ENCODE measurements at places on chromosomes 16 and 17.
A peak's percentile ranks its signal among the peaks of the same experiment; 100 is the strongest.

DNA sequence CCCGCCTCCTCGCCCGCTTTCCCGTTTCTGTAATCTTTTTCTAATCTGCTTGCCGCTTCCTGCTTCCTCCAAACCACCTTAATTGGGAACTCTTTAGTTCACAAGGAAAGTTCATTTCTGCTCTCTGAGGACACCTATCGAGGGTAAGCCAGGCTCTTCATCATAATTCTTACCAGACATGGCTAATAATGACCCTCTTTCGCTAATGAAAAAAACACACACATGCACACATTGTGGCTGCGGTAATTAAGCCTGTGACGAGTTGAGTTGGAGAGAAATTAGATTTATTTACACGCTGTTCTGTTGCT lies 100.6 kb downstream of the ZNF423 start:
- no peak for DNase-seq

DNA sequence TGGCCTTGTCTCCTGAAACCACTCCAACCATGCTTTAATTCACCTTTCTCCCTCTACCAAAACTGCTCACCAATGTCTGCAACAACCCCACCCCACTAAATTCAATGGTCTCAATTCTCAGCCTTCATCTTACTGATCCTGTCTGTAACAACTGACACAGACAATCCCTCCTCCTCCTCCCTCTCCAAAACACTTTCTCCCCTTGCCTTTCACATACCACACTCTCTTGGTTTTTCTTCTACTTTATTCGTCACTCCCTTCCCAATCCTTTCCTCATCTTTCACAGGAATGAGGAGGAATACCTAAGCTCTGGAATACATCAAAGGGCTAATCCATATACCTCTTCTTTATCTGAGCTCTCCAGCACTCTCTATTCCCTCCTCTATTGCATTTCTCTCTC lies 65.4 kb downstream of the STH start:
- DNase-seq = no peak

DNA sequence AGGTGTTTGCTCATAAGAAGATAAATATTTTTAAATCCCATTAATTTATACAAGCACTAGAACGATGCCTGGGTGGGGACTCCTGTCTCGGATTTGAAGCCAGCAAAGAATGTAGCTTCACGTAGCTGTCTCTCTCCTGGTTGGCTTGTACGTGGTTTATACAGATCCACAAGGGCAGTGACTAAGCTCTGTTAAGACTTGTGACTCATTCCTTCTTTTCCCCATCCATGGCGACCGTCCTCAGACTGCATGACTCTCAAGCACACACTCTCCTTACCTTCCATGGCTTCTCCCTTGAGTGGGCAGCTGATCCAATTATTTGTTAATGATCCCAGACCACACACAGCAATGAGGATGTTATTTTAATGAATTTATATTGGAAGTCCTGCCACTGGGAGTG lies 679.7 kb upstream of the SOX9 start:
- DNase-seq = peak; percentile 65

DNA sequence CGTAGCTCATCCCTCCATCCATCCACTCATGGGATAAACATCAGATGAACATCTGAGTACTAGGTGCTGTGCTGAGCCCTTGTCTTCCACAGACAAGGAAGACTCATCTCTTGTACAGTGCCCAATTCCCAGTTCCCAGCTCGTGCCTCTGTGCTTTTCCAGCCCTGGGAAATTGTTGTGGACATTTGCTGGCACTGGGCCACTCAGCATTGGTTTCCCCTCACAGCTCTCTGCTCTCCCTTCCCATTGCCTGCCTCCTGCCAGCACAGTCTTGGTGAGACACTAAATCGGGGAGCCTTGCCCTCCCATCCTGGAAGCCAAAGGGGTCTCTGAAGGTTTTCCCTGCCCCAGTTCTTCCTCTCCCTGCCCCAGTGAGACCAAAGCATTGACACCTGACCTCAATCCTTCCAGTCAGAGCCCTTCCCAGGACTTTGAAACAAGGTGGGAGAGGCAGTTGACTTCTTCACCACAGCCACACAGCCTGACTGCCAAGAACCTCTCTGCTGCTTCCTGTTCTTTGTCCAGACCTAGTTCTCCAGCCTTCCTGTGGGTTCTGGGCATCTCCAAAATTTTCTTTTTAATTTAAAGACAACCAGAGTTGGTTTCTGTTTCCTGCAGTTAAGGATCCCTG lies 50.2 kb downstream of the WSB1 start:
- no peak for DNase-seq

DNA sequence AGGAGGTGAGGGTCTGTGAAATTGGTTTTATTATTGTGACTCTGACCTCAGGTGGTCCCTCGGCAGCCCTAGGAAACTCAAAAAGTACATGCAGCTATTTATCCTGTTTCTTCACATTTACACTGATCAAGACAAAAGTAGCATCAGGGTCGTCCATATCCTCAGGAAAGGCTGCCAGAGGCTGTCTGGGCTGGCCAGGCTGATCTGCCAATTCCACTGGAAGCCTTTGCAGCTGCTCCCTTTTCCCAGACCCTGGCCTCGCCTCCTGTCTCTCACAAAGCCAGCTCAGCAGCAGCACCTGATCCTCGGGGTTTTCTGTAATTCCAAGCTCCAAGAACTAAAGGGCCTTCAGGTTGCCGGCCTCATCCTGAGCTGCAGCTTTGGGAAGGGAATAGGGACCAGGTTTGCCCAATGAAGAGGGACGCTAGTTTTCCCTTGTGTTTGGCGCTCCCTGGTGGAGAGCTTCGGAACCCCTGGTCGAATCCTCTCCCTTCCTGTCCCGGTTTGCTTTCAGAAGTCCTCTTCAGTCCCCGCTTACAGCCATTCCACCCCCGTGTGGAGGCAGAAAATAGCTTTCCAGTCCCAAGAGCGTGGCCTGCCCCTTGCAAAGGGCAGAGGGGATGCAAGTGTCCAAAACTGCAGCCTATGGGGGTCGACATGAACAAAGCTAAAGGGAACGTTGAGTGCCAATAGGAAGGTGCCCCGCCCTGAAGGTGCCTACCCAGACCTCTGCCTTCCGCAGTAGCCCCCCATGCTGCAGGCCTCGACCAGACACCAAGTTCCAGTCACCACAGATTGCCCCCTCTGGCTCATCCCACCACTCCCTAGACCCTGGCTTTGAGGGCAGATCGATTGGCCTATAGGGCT lies 13.4 kb downstream of the MFSD6L start:
- DNase-seq = peak; percentile 10

DNA sequence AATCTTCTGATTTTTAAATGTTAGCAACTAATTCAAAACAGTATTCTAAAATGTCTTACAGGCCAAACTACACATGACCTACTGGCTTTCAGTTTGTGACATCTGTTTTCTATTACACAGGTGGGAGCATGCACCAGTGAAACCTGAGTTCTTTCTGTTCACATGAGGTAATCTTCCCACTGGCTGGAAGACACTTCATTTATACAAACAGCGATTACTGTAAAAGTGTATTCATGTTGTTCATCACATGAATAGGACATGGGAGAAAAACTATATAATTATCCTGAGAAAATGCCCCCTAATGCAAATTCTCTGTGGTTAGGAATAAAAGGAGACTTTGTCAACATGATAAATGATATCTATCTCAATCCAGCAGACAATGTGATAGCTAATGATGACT lies 11.1 kb upstream of the PIK3R5 start:
- no peak for DNase-seq

DNA sequence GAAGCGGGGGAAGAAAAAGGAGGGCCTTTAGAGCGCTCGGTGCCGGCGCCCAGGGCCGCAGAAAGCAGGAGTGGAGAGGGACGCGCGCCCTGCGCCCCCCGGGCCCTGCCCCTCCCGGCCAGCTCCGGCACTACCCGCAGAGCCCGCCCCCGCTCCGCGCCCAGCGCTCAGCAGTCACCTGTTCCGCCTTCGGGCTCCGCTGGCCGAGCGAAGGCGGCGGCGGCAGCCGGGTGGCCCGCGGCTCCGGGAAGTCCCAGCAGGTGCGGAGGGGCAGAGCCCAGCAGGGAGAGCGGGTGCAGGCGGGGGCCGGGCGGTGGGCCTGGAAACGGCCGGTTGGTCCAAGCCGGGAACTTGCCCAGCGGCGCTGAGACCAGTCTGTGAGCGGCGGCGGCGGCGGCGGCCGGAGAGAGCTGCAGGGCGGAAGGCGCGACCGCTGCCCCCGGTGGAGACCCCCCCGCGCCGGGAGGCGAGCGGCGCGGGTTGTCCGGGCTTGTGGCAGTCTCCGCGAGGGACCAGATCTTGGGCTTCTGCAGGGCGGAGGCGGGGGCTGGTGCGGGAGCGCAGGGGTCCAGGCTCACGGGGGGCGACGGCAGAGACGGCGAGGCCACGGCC lies 2.2 kb downstream of the IRX3 start:
- no peak for DNase-seq

DNA sequence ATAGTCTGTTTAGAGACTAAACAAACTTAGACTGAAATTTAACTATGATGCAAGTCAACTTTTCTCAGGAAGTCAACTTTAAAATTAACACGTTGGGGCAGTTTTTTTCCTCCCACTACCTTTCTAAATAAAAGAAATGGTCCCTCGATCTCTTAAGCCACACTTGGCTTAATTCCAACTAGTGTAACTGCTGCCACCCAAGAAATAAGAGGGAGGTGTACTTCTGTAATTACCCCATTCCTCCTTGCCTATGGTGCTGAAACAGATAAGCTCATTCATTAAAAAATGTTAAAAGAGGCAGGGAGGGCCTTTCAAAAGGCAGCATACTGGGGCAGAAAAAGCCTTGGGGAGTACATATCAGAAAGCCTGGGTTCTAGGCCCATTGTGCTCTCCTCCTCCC lies 59.8 kb downstream of the NCOR1 start:
- DNase-seq = no peak

GRCh38 chr16:79284766-79285165 lies 315.8 kb downstream of the MAF start:
- DNase-seq = no peak

- DNase-seq = no peak
Observed at GRCh38 chr16:17375461-17376304, 95.1 kb downstream of the XYLT1 start.

DNA sequence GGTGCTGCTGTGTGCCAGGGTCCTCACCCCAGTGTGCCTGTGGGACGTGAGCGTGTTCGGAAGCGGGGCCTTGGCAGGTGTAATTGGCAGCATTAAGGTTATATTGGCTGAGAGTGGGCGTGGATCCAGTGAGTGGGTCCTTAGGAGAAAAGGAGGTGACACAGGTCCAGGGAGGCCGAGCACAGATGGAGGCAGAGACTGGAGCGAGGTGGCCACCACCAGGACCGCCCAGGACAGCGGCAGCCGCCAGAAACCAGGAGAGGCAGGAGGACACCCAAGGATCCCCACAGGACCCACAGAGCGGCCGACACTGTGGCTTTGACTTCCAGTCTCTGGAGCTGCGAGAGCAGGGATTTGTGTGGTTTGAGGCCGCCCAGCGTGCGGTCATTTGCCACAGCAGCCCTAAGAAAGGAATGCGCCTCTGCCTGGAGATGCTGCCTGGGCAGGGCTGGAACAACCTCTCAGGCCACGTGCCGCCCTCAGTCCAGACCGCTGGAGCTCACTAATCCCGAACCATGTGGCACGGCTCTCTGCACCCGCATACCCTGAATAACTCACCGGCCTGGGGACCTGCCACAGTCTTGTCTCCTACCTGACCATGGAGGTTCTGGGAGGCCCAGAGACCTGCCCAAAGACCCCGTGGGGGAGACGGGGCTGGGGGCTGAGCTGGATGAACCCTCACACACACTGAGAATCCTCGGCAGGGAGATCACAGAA lies 45.4 kb downstream of the SOX8 start:
- DNase-seq = no peak

DNA sequence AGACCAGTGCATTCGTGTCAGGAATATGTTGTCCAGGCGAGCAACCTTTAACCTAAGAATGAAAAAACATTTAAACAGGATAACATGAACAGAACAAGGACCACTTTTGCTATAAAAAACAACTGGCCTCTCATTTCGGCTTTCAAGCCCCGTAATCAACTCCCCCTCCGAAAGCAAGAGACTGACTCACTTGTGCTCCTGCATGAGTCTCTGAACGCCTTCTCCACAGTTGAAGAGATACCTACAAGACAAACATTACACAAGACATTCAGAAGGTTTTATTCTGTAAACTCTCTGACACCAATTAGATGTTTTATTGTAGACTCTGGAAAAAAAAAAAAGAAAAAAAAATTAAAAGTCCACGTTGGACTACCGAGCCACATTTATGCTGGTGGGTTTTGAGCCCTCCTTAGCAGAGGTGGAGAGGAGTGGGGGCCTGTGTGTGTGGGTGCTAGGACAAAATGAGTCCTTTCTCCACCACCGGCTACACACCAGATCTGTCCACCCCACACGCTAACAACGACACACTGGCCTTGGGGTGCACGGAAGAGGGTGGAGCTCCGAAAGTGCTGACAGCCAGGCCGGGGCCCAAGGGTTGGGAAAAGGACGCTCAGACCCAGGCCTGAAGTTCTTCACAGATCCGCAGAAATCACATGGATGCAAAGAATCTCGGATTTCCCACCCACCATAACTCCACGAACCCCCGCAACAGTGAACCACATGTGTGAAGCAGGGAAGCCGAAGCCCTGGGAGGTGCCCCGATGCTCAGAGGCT lies 759 bp downstream of the ELAC2 start:
- DNase-seq = no peak

All from amniotic stem cell (primary cell).